ENCODE measurements at places on chromosomes 6 and 20. TPM values are rescaled to one million over a fixed set of nuclear protein-coding genes. Genes with fewer than 3 reads are reported as not detected.

GRCh38 chr6:142009647-142010046, 123.1 kb upstream of the GJE1 start:
- no peak for DNase-seq
- no peak overlapping the region for H3K4me3 ChIP-seq
- no peaks in the 10 kb centered on the region for H3K27me3 ChIP-seq
- no peak overlapping the region for H3K27ac ChIP-seq

DNA sequence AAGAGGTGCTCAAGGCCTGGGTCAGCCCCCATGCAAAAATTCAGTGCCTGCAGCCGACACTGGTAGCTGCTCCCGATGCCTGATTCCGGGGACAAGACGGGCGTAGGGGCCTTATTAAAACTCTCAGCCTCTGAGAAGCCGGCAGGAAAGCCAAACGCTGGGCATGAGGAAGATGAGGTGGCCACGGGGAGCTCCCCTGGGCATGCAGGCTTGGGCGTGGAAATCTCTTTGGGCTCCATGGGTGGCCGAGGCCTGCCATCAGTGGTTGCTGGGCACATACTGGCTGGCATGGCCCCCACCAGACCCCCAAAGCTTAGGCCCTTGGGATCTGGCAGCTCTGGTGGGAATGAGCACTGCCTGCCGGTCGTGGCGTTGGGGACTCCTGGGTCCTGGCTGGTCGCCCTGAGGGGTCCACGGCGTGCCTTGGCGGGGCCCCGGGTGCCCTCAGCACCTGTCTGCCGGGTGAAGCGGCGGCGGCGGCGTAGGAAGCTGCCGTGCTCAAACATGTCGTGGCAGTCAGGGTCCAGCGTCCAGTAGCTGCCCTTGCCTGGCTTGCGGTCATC, 586 bp downstream of the FOXS1 start:
- H3K36me3 ChIP-seq: no peaks in the 10 kb centered on the region
- no peaks in the 10 kb centered on the region for H3K4me1 ChIP-seq
- no peak for DNase-seq
- no peak overlapping the region for H3K4me3 ChIP-seq
- H3K27me3 ChIP-seq: peaks cover 3% of the 10 kb centered on the region

DNA sequence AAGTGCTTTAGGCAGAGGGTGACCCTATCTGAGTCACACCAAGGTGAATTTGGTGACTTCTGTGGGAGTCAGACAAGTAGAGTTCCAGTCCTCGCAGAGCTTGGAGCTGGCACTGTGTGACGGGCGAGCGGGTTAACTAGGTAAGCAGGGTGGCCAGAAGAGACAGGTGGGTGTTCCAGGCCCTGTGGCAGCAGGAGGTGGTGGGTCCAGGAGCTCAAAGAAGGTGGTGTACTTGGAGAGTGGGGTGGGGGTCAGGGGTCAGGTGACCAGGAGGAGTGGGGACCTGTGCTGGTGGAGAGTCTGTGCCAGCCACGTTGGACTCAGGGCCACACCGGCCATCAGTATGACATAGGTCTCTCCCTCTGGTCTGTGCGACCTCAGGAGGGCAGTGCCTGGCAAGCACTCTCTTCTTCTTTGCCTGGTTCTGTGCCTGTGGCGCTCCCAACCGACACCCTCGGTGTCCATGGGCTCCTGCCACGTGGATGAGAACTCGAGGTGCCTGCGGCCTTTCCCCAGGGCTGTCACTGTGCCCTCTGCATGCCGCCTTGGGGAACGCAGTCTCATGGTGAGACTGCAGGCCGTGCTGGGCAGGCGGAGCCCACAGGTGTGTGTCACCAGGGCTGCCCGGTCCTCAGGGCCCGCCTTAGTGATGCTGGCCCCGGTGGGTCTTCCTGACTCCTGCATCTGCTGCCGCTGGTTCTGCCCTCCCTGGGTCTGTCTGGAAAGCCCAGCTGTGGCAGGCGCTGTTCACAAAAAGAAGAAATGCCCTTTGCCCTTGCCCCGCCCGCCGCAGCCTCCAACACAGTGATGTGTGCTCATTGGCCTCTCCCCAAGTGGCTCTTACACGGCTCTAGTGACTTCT, 1.6 kb downstream of the MRGBP start:
- H3K4me3 ChIP-seq: peak overlapping the region; percentile 32
- peaks cover 5% of the 10 kb centered on the region for H3K36me3 ChIP-seq
- no peak overlapping the region for H3K27ac ChIP-seq
- no peak for DNase-seq

- H3K27ac ChIP-seq: no peak overlapping the region
- no peak overlapping the region for H3K4me3 ChIP-seq
- H3K27me3 ChIP-seq: no peaks in the 10 kb centered on the region
- DNase-seq: no peak
- H3K36me3 ChIP-seq: no peaks in the 10 kb centered on the region
Observed at GRCh38 chr6:101413773-101414172, 20.3 kb downstream of the GRIK2 start.

GRCh38 chr6:78465059-78465634, 402.2 kb upstream of the IRAK1BP1 start:
- no peak overlapping the region for H3K27ac ChIP-seq
- no peaks in the 10 kb centered on the region for H3K27me3 ChIP-seq
- H3K36me3 ChIP-seq: no peaks in the 10 kb centered on the region
- H3K4me3 ChIP-seq: no peak overlapping the region

DNA sequence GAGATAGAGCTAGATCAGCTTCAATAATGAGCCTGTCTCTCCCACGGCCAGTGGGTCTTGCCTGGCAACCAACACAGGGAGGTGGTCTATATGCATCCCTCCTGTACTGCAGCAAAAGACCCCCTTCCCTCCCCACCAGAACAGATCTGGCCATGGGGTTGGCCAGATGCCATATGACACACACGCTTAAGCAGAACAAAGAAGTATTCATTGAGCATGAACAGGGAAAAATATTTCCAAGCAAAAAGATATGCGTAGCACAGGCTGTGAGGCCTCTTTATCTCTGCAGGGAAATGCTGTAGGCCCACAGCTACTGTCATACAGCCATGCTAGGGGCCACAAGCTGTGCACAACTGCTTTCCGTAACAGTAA, 73.4 kb upstream of the NRSN1 start:
- H3K36me3 ChIP-seq: no peaks in the 10 kb centered on the region
- DNase-seq: no peak
- H3K4me3 ChIP-seq: no peak overlapping the region
- no peaks in the 10 kb centered on the region for H3K4me1 ChIP-seq

DNA sequence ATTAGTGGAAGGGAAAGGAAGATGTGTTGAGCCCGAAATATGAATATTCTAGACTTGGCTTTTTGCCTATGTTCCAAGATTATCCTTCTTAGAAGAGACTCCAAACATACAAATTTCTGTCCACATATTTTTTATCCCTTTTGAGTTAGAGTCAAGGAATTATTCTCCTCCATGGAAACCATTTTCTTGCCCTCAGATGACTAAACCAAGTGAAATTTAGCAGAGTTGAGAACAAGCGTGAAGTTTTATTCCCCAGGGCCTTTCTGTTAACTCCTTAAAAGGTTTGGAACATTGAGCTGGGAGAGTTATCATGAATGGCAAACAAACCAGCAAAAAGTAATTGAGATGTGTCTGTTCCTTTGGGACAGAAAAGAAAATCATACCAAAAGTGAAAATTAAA, 286.1 kb upstream of the PLCB4 start:
- no peak overlapping the region for H3K27ac ChIP-seq
- H3K27me3 ChIP-seq: no peaks in the 10 kb centered on the region
- no peaks in the 10 kb centered on the region for H3K4me1 ChIP-seq
- DNase-seq: no peak

GRCh38 chr20:38435555-38435939, 419 bp upstream of the SNHG17 start:
- DNase-seq: no peak
- peak overlapping the region; percentile 89 for H3K4me3 ChIP-seq
- H3K4me1 ChIP-seq: no peaks in the 10 kb centered on the region
- no peak overlapping the region for H3K27ac ChIP-seq
- H3K27me3 ChIP-seq: no peaks in the 10 kb centered on the region
- peaks cover 13% of the 10 kb centered on the region for H3K36me3 ChIP-seq

The DOK5 gene
- 5.4 TPM for total RNA-seq

DNA sequence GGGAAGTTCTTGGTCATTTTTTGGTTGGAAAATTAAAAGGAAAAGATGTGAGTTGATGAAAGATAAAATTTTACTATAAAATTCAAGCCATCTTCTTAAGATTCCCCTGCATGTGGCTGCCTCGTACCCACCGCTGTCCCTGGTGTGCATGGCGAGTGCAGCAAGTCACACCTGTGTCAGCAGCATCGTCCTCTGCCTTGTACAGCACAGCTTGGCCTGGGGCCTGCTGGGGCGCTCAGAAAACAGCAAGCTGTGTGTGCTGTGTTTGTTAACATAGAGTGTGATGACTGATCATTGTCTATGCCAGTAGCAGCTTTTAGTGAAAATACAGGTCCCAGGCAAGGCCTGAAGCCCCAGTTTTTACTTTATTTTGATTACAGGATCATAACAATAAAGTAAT, 56.7 kb downstream of the FAM120B start:
- no peak overlapping the region for H3K4me3 ChIP-seq
- no peak for DNase-seq
- peaks cover 11% of the 10 kb centered on the region for H3K36me3 ChIP-seq
- no peaks in the 10 kb centered on the region for H3K4me1 ChIP-seq

DNA sequence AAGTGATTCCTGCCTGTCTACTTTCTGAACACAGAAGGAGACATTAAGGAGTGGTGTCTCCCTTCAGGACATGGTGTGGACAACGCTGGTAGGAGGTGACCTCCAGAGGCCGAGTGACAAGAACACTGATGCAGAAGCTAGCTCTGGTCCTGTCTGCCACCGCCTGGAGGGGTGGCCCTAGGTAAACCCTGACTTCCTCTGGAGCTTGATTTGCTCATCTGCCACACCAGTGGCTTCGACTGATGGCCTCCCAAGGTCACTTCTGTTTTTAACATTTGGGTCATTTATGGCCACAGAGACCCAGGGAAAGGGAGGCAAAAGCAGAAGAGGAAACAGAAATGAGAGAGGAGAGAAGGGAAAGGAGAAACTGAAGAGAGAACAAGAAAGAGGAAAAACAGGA, 49.4 kb upstream of the SLC22A23 start:
- H3K4me3 ChIP-seq: no peak overlapping the region
- no peak overlapping the region for H3K27ac ChIP-seq
- DNase-seq: no peak
- no peaks in the 10 kb centered on the region for H3K4me1 ChIP-seq

- no peak overlapping the region for H3K4me3 ChIP-seq
- no peaks in the 10 kb centered on the region for H3K36me3 ChIP-seq
- no peaks in the 10 kb centered on the region for H3K4me1 ChIP-seq
- DNase-seq: no peak
- H3K27me3 ChIP-seq: no peaks in the 10 kb centered on the region
- H3K27ac ChIP-seq: no peak overlapping the region
Observed at GRCh38 chr6:13397359-13398068, 69.2 kb upstream of the TBC1D7 start.

GRCh38 chr6:12457094-12457493, 166.9 kb downstream of the EDN1 start:
- H3K27me3 ChIP-seq: no peaks in the 10 kb centered on the region
- no peak overlapping the region for H3K4me3 ChIP-seq
- no peaks in the 10 kb centered on the region for H3K4me1 ChIP-seq
- no peaks in the 10 kb centered on the region for H3K36me3 ChIP-seq
- DNase-seq: no peak

The NOX3 gene
- not detected for total RNA-seq

The TFAP2D gene
- not detected for total RNA-seq

- H3K36me3 ChIP-seq: no peaks in the 10 kb centered on the region
- H3K27ac ChIP-seq: no peak overlapping the region
- H3K27me3 ChIP-seq: no peaks in the 10 kb centered on the region
- no peaks in the 10 kb centered on the region for H3K4me1 ChIP-seq
- H3K4me3 ChIP-seq: no peak overlapping the region
- no peak for DNase-seq
Observed at GRCh38 chr6:106396426-106397220, 36.1 kb downstream of the CRYBG1 start.

The NOP56 gene
- 110 TPM for total RNA-seq

The CCM2L gene
- 13.8 TPM for total RNA-seq

DNA sequence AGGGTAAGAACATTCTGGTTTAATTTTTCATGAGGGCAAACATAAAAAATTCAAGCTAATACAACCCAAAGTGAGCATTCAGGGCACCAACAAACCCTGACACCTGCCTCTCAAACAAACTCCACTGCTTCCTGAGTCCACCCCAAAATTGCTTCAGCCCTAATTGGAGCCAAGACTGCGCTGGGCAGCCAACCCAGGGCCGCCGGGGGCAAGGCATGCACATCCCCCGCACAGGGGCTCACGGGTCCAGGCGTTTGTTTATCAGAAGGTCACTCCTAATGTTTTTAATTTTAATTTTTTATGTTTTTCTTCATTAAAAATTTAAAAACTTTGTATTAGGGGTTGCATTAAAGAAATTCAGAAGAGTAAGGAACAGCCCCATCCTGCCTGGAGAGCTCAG, 459.1 kb upstream of the CDH4 start:
- H3K36me3 ChIP-seq: no peaks in the 10 kb centered on the region
- H3K27me3 ChIP-seq: no peaks in the 10 kb centered on the region
- no peak overlapping the region for H3K4me3 ChIP-seq

DNA sequence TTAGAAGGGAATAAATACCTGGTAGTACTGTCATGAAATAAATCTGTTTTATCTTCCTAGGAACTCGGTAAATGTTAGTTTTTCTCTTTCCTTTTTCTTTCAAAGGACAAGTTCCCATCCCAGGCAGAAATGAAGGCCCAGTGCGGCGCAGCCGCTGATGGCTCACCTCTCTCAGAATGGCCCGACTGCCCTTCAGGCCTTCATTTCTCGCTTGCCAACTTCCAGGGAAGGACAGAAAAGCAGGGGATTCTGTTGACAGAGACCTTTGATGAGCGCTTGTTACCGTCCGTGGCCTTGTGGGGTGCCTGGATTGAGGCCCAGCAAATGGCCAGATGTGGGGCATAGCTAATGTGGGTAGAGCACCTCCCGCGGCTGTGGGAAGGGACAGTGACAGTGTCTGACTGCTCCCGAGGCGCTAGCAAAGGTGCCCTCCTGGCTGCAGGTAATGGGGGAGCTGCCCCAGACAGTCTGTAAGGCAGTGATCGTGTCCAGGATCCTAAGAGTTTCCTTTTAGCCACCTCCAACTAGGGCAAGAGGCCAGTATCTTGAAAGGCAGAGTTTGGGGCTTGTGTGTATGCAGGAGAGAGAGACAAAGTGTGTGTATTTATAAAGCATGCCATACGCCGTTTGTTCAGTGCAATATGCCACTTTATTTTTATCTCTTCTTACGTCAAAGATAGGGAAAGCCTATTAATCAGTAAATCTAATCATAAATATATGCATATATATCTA, 354.2 kb downstream of the NRN1 start:
- no peak for DNase-seq
- no peaks in the 10 kb centered on the region for H3K27me3 ChIP-seq
- no peaks in the 10 kb centered on the region for H3K36me3 ChIP-seq
- H3K4me1 ChIP-seq: no peaks in the 10 kb centered on the region
- H3K27ac ChIP-seq: no peak overlapping the region

DNA sequence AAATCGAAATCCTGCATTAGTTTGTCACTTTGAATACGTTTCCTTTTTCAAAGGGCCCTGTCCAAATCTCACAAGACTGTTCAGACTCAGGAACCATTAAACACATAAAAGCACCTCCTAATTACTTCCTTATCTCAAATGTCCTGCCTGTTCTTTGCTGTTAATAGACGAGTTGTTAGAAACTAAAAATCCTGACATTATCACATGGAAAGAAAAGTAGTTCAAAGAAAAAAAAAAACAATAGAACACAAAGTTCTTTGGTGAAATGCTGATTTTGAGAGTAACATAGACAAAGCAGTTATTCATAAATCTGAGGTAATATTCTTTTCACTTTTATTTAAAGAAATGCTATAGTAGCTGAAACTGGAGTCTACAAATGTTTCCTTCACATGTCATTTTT, 12.1 kb upstream of the TAB2 start:
- no peak overlapping the region for H3K27ac ChIP-seq
- no peak for DNase-seq
- no peaks in the 10 kb centered on the region for H3K4me1 ChIP-seq
- no peaks in the 10 kb centered on the region for H3K27me3 ChIP-seq

The OPN5 gene
- total RNA-seq: 0.16 TPM

Measured in kidney (tissue), 22 donors.